ENCODE measurements at places on chromosomes 7 and 10.
A peak's percentile ranks its signal among the peaks of the same experiment; 100 is the strongest.

- DNase-seq: no peak
These were observed 527.8 kb upstream of the AUTS2 start for GRCh38 chr7:69070476-69070875.

DNA sequence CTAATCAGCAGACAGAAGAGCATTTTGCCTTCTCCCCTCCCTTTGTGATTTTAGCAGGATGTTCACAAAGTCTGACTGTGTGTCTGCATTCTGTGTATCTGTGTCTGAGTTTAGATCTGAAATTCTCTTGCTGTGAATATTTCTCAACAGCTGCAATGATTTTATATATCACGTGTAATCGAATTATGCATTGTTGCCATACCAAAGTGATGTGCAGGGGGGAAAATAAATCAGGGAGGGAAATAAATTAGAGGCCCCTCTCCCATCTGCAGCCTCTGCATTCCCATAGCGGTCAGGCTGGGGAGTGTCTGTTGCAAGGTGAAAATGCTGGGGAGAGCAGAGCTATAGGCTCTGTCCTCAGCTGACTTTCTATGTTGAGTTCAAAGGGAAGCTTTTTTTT is 209.0 kb downstream of the LRMDA start:
- no peak for DNase-seq

DNA sequence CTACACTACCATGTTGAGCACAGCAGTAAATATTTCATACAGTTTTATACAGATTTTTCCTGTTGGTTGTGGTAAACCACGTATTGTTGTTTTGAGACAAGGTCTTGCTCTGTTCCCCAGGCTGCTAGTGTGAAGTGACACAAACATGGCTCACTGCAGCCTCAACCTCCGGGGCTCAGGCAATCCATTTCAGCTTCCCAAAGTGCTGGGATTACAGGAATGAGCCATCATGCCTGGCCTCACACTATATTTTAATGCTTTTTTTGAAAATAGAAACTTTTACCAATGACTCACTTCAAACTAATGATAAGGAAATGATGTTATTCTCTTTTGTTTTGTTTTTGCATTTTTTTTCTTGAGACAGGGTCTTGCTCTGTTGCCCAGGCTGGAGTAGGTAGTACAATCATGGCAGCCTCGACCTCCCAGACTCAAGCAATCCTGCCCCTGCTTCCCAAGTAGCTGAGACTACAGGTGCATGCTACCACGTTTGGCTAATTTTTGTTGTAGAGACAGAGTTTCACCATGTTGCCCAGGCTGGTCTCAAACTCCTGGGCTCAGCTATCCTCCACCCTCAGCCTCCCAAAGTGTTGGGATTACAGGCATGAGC is 210.6 kb downstream of the TPST1 start:
- no peak for DNase-seq

DNA sequence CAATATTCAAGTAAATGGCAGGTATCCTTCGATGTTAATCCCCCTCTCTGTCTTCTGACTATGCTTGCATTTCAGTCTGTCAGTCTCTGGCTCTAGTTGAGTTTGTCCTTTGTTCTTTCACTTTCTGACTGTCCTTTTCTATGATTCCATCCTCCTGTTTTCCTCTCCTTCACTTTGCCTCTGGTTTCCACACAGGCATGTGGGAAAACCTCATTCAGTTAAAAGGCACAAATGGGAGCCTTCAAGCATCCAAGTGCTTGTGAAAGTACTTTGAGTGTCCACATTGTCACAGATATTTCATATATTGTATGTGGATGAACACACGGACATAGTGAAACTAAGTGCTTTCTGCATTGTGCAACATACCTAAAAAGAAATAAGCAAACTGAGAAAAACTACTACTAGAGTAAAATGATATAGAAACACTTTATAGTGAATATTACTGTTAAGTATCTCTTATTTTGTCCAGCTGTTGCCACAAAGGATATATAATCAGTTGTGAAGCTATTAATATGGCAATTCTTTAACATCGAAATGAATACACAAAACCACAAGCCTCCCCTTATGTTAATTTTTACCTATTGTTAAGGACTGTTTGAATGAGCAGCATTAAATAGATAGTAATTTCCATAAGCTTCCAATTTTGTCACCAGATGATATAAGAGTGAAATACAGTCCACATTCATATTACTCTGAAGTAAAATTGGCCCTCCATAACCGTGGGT is 71.7 kb downstream of the NRBF2 start:
- no peak for DNase-seq

DNA sequence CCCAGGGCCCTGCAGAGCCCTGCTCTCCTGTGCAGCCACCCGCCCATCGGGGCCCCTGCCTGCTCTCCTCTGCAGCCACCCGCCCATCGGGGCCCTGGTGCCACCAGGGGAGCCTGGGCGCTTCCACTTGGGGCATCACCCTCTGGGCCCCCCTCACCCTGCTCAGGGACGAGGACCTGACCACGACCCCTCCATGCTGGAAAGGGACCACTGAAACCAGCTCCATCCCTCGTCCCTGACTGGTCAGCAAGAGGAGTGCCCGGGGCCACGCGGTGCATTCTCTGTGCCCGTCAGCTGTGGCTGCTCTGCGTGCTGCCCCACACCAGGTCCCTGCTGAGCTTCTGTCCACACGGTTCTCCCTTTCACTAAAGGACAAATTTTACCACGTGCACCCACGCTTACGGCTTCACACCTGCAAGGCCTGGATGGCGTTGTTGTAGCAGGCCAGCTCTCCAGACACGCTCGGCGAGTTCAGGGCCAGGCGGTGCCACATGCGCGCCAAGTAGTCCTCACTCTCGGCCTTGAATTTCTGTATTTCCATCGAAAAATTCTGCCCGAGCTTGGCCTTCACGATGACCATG is 57.6 kb downstream of the CFAP46 start:
- DNase-seq: no peak

- DNase-seq: no peak
These were observed 43.2 kb upstream of the GDF10 start for GRCh38 chr10:47256751-47257336.

DNA sequence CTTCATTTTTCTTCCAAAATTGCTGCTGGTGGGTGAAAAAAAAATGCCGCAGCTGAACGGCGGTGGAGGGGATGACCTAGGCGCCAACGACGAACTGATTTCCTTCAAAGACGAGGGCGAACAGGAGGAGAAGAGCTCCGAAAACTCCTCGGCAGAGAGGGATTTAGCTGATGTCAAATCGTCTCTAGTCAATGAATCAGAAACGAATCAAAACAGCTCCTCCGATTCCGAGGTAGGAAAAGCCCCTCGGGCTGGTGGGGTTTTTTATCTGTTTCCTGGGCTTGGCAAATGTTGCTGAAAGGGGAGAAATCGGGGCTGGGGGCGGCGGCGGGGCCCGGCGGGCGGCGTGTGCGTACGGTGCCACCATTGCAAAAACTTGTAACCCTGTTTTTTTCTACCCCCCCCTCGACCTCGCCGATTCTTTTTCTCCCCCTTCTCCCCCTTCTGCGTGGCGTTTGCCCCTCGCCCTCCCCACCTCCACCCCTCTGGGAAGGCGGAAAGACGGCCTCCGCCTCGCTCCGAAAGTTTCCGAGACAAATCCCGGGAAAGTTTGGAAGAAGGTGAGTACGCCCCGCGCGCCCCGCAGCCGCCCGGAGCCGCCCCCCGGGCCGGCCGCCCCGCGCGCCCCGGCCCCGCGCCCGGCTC is 789 bp downstream of the TCF7L2 start:
- DNase-seq: no peak

DNA sequence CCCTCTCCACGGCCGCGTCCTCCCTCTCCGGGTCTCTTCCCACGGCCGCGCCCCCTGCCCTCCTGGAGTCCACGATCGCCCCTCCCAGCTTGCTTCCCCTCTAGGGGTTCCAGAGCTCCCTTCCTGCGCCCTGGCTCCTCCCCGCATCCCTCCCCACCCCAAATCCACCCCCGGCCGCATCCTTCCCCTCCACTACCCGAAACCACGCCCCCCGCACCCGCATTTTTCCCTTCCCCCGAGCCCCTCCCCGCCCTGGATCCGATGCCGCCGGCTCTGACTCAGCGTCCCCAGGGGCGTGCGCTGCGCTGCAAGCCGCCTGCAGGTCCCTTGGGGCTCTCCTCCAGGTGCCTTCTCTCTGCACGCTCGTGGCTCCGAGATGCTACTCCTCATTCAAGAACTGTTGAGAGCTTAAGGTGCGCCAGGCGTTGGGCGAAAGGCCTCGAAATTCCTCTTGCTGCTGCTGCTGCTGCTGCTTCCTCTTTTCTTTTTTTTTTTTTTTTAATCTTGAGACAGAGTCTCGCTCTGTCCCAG is 372 bp upstream of the TMEM130 start:
- peak; percentile 44 for DNase-seq

DNA sequence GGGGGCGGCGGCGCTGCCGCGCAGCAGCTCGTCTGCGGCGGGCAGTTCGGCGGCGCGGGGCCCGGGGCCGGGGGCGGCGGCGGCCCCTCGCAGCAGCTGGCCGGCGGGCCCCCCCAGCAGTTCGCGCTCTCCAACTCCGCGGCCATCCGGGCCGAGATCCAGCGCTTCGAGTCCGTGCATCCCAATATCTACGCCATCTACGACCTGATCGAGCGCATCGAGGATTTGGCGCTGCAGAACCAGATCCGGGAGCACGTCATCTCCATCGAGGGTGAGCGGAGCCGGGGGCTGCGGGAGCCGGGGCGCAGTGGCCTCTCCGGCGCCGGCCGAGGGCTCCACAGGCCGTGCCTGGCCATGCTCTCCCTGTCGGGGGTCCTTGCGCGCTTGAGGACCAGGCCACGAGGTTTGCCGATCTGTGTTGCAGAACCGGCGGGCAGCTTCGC is 548 bp downstream of the AGAP3 start:
- no peak for DNase-seq

DNA sequence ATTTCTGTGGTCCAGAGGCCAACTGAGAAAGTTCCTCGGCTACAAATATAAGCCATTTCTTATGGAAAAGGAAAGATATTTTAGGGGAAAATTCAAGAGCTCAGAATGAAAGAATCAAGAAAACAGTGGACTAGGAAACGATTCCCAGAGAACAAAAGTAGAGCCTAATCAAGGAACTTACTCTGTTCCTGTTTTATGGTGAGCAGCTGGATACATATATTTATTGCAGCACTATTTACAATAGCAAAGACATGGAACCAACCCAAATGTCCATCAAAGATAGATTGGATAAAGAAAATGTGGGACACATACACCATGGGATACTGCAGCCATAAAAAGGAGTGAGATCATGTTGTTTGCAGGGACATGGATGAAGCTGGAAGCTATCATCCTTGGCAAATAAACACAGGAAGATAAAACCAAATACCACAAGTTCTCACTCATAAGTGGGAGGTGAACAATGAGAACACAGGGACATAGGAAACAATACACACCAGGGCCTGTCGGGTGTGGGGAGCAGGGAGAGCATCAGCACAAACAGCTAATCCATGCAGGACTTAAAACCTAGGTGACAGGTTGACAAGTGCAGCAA is 298.7 kb downstream of the THSD7A start:
- DNase-seq: no peak

DNA sequence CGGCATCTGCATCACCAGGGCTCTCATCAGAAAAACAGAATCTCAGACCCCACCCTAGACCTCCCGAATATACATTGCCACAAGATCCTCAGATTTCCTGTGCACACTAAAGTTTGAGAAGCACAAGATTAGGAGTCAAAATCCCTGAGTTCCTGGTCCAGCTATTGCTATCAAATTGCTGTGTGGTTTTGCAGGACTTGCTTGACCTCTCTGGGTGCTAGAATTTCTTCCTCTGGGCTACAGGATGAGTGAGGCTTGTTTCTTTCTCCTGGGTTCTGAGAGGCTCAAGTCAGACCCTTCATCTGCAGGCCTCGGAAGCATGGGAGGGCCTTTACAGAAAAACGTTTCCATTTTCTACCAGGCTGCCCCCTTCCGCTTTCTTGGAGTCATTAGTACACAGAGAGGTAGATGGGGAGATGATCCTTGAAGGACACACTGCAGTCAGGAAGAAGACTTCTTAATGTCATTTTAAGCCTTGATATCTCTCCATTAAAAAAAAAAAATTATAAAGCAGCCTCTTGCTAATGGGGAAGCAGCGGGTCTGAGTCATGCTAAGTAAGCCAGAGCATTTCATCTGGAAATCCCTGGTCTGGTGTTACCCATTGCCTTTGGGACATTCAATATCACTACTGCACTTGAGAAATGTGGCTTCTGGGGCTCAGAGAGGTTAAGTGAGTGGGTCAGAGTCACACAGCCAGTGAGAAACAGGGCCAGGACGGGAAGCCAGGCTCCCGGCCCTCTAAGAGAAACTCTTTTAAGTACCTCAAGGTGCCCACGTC is 173.5 kb downstream of the KCNMA1 start:
- DNase-seq: no peak

DNA sequence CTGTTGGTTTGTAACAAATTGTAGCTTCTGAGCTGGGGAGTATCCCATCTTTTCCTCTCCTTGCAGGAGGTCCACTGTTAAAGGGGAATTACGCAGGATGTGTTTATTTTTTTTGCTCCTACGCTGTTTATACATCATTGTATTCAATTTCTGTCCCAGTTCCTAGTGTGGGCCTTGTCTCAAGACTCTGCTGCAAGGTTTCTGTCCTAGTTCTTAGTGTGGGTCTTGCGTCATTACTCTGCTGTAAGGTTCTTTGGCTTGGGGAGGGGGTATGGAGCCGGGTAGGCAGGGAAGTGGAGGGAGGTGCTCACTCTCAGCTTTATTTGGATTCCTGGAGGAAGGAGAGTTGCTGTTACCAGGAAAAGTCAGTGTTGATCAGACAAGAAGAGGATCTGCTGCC is 64.0 kb upstream of the TRIM8 start:
- no peak for DNase-seq

- no peak for DNase-seq
These were observed 414.7 kb downstream of the DGKB start for GRCh38 chr7:14487701-14488395.

GRCh38 chr7:78770422-78771410 is 682.8 kb downstream of the MAGI2 start:
- no peak for DNase-seq

- no peak for DNase-seq
These were observed 414.0 kb downstream of the PHTF2 start for GRCh38 chr7:78212476-78213060.

DNA sequence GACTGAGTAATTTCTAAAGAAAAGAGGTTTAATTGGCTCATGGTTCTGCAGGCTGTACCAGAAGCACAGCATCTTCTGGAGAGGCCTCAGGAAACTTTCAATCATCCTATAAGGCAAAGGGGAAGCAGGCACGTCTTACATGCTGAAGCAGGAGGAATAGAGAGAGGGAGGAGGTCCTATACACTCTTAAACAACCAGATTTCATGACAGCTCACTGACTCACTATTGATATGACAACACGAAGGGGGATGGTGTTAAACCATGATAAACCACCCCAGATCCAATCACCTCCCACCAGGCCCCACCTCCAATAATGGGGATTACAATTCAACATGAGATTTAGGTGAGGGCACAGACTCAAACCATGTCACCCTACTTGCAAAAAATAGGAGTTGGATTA is 201.5 kb downstream of the CDK14 start:
- no peak for DNase-seq

GRCh38 chr7:1705856-1706255 is 35.8 kb downstream of the ELFN1 start:
- DNase-seq: no peak

GRCh38 chr10:14659626-14660196 is 115.0 kb downstream of the FAM107B start:
- peak; percentile 9 for DNase-seq

All from stimulated activated CD8-positive, alpha-beta memory T cell treated with anti-CD3 and anti-CD28 coated beads, Interleukin-15, amount 100 ng/mL, for 24 hours (primary cell).